ENCODE measurements at places on chromosomes 1 and 21.

DNA sequence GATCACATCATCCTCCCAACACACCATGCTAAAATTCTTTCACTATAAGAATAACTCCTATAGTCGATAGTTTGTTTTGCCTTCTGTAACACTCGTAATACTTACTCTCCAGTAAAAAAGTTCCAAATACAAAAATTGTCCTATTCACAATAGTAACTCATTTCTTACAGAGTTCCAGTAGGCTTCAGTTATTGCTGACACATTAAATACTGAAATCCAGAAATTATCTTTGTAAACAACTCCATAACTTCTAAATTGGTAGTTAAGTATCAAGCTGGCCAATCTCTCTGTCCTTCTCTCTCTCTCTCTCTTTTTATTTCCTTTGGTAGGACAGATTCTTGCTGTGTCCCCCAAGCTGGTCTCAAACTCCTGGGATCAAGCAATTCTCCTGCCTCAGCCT, 49.6 kb upstream of the FOXD3 start:
- no peak for DNase-seq

GRCh38 chr1:100778748-100779147, 59.2 kb downstream of the VCAM1 start:
- DNase-seq: no peak

DNA sequence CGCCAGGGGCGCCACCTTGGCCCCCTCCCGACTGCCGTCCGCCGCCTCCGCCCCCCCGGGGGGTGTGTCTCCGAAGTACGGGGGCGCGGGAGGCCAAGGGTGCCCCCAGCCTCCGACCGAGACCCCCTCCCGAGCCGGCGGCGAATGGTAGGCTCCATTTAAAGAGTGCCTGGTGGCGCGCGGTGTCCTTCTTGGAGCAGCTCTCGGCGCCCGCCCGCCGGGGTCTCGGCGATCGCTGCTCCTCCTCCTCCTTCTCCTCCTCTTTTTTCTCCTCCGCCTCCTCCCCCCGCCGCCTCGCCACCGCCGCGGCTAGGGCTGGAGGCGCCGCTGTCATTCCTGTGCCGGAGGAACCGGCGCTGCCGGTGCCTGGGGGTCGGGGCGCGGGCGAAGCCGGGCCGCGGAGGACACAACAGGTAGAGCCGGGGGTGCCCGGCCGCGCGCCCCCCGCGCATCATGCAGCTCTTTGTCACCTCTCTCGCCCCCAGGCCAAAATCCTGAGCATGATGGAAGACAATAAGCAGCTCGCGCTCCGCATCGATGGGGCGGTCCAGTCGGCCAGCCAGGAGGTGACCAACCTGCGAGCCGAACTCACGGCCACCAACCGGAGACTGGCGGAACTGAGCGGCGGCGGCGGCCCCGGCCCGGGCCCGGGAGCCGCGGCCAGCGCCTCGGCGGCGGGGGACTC, at the start of gene KAZN:
Gene KAZN (plus strand): TSS at position 188 of the 685 bp plus-strand sequence.
- no peak for DNase-seq

- DNase-seq: no peak
These were observed 217.9 kb downstream of the FOXD2 start for GRCh38 chr1:47655521-47656300.

- DNase-seq: no peak
These were observed 422.6 kb downstream of the AMY1C start for GRCh38 chr1:104172243-104172681.

Data from Kasumi-1 (cell line).